Stromal cell of bone marrow (primary cell): ENCODE measurements at places on chromosomes 1 and 21.
A peak's percentile ranks its signal among the peaks of the same experiment; 100 is the strongest.

DNA sequence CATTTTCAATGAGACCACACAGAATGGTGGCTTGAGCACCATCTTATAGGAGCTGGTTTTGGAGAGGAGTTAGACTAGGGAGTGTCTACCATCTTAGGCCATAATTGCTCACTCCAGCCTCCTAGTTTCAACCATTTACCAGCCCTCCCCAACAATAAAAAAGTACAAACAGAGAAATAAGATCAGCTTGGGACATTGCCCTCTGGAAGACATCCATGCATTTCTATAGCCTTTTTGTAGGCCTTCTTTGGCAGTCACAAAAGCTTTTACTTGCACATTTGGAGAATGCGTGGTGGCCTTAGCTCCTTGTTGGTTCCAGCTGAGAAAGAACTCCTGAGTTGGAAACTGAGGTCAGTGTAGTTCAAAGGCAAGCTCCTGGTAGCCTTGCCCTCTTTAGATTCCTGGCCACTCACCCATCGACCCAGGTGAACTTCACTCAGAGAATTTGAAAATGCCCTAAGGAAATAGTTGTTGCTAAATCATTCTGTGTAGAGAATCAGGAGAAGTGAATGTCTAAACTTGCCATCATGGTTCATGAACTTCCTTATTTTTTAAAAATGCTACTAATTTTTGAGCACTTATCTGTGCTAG is 301.7 kb upstream of the PROX1 start:
- DNase-seq, result no peak

DNA sequence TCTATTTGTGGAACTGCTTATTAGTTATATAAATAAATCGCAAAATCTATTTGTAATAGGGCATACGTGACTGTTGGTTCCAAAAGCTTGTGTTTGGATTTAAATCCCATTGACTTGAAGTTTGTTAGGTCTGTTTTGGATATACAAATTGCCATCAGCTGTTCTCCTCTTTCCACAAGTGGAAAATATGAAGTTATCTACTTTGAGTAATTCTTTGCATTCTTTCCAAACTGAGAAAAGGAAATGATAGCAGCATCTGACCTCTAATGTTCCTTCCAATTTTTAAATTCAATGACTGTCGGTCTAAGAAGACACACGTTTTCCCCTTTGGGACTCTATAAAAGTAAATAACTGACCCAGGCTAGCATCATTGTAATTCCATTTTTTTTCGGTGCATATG is 165.7 kb upstream of the SGIP1 start:
- no peak for DNase-seq

DNA sequence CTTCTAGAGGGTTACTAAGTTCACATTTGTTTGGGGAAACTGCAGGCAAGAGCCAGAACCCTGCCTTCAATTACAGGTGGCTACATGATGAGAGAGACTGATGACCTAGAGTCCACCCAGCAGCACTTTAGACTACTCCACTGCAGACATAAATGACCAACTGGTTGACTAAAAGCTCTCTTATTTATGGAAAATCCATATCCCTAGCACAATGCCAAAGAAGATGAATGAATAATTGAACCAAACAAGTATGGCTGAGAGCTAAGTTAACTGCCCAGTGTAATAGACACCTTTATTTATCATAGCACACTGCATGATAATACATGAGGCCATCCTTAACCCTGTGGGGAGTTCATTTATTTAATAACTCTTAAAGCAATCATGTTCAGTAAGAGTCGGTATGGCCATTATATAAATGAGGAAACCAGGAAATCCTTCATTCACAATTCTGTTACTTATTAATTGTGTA is 60.4 kb downstream of the IL12RB2 start:
- DNase-seq, result no peak

- no peak for DNase-seq
Measured at GRCh38 chr1:81437213-81437612, 363.5 kb upstream of the ADGRL2 start.

GRCh38 chr1:183484851-183485250 is 12.6 kb downstream of the SMG7 start:
- no peak for DNase-seq

GRCh38 chr1:17287130-17287776 is 20.7 kb upstream of the PADI4 start:
- DNase-seq, result peak; percentile 75

- no peak for DNase-seq
Measured at GRCh38 chr1:26350701-26351589, 3.0 kb downstream of the CRYBG2 start.

DNA sequence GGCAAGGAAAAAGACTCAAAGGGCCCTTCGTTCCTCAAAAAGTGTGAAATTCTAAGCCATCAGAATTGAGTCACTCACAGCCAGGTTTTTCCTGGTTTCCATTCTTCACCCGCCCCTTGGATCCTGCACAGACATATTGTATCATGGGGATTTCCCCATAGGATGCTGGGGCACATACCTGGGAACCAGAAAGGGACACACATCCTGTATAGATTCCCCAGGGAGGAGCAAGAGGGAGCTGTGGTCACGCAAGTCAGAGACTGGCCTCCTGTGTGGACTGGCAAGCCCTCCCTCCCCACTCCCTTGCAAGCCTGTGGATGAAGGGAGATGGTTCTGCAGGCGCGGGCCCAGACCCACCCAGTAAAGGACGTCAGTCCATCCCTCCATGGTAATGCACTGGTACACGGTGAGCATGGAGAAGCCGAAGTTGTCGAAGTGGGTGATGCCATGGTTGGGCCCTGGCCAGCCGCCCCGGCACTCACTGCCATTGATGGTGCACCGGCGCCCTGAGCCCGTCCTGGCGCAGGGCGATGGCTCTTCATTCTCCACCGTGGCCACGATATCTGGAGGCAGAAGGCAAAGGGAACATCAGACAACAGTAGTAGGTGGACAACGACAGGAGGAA is 23.2 kb downstream of the CACNA1S start:
- no peak for DNase-seq

GRCh38 chr1:61299463-61299862 is 217.1 kb downstream of the NFIA start:
- DNase-seq, result no peak

- no peak for DNase-seq
Measured at GRCh38 chr21:26142363-26142762, 28.2 kb downstream of the APP start.

DNA sequence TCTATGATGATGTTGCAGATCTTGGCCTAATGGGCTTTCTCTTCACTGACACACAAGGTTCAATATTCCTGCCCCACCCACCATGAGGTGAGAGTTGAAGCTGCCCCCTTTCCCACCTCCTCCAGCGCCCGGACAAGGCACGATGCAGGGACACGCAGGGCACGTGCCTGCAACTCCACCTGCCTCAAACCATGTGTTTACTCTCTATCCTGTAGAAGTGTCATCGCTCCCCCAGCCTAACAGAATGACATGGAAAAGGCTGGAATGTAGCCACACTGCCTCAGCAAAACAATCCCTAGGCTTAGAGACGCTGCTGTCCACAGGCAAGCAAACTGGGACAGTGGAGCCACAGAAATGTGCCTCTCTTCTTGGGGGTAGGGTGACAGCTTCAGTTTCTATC is 92.9 kb upstream of the SOD1 start:
- no peak for DNase-seq

- peak; percentile 23 for DNase-seq
Measured at GRCh38 chr1:73593364-73593763, 604.6 kb downstream of the LRRIQ3 start.

DNA sequence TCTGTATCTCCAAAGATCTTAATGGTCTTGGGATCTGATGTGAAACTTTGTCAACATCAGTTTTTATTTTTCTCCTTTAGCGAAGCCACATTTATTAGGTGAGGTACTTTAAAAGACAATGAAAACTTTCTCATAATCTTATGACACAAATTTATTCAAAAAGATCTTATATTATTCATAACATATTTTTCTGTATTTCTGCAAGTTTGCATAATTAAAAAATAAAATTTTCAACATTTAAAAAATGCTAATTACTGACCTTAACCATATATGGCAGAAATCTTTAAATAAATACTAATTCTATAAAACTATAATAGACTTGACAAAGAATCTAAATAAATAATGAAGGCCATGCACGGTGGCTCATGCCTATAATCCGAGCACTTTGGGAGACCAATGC is 72.5 kb downstream of the PRPF38A start:
- DNase-seq, result no peak

DNA sequence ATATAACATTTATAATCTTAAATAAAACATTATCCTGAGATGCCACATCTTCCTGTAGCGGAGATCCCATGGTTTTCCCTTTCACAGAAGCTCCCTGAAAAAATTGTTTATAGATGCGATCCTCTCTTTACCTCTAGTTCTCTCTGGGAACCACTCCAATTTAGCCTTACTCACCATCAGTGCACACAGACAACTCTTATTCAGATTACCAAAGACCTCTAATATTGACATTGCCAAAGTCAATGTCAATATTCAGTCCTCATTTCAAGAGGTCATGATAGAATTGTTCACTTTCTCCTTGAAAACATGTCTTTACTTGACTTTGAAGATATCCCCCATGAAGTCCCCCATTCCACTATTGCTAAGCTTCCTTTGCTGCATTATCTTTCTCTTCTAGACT is 248.8 kb downstream of the CTH start:
- no peak for DNase-seq

DNA sequence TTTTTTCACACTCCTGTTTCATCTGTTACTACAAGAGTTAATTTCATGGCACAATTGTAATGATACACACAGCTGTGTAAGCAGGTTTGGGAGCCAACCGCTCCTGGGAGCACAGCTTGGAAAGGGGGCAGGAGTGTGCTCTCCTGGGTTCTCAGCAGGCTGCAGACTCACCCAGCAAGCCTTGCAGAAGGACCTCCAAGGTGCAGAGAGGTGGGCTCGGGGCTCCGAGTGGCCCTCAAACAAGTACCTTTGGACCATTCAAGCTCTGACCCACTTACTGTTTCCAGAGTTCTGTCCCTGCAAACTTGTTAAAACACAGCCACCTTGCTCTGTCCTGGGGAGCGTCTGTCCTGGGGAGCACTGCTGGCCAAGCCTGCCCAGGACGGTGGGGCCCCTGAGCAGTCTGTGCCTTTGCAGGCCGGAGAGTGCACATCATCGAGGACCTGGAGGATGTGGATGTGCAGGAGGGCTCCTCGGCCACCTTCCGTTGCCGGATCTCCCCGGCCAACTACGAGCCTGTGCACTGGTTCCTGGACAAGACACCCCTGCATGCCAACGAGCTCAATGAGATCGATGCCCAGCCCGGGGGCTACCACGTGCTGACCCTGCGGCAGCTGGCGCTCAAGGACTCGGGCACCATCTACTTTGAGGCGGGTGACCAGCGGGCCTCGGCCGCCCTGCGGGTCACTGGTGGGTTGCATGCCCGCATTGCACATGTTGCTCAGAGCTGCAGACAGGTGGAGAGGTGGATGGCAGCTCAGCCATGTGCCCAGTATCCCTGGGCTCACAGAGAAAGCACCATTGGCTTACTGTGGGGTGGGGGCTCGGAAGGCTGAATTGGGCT is 78.0 kb downstream of the OBSCN start:
- DNase-seq, result no peak

DNA sequence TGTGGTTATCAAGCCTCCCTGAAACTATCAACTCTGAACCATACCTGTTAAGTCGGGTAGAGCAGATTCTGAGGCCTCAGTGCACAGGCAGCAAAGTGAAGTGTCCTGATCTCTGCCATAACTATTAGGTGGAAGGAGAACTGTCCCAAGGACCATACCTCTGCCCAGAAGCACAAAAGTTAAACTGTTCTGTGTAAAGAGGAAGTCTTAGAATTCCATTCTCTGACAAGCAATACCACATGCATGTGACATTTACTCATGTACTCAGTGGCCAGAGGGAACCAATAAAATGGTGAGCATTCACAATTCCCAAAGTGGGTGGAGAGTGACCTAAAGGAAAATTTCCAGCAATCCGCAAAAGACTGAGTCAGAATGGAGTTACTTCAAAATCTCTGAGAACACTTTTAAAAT is 61.0 kb downstream of the TOR3A start:
- peak; percentile 97 for DNase-seq

DNA sequence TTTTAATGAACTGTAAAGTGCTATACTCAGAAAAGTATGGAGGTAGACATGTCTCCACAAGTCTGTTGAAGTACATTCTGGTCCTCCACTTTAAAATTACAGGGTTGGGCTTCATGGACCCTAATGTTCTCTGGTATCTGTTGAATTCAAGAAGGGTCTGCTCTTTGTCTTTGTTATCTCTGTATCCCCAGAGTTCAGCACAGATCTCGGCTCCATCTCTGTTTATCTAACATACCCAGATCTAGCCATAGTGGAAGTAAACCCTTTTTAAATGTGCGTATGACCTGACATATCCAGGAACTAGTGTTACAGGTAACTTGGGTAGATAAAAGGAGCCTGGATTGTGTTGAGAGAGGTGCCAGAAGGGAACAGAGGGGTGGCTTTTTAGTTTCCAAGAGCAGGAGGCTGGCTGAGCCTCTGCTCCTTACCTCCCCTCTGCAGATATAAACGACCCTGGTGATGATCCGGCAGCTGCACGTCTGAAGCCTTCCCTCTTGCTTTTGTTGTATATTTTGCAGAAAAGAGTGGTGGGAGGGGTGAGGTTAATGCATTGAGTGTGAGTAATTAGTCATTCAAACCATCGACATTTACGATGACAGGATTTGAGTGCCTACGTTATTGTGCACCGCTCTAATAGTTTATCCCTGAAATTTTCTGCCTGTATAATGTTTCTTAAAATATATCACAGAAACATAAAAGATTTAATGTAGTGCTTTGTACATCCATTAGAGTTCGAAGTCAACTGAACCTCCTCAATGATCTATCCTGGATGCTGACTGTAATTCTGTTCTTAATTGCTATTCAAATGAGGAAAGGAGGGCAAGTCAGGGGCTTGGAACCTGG is 30.8 kb downstream of the ELAVL4 start:
- DNase-seq, result no peak

GRCh38 chr1:89687254-89687653 is 54.3 kb downstream of the LRRC8C start:
- DNase-seq, result no peak

DNA sequence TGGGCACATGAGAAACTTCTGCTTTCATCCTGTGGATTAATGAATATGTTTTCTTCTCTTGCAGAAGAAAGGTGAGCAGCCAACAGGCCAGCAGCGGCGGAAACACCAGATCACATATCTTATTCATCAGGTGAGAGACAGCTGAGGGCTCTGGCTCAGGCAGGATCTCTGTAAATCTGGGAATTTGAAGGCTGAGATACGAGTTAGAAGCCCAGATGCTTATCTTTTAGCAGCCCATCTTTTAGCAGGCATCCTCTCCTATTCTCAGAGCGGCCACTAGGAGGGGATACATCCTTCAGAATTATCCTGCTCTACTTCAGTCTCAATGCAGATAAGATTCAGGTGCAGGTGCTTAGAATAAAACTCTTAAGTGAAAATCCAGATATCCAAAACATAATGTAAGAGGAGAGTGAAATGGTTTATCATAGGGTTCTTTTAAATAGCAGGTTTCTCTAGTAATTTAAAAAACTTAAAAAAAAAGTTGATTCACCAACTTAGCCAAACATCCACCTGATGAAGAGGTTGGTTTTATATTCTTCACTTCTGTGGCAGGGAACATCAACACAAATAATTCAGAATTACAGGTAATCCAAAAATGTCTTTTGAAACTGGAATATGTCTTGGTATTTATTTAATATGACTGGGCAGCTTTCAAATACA is 19.3 kb downstream of the SH2D2A start:
- no peak for DNase-seq

- DNase-seq, result no peak
Measured at GRCh38 chr1:99374109-99374508, 109.8 kb downstream of the PLPPR4 start.

- DNase-seq, result no peak
Measured at GRCh38 chr1:176847052-176847451, 317.5 kb downstream of the ASTN1 start.
